Gastroesophageal sphincter (tissue), 4 donors: ENCODE measurements at places on chromosomes 3 and 15. TPM values are rescaled to one million over a fixed set of nuclear protein-coding genes. Genes with fewer than 3 reads are reported as not detected.

GRCh38 chr15:23561914-23562313, 3.6 kb upstream of the MKRN3 start:
- no peak for ATAC-seq

GRCh38 chr3:4754180-4755086, 224.8 kb upstream of the BHLHE40 start:
- no peak for ATAC-seq

DNA sequence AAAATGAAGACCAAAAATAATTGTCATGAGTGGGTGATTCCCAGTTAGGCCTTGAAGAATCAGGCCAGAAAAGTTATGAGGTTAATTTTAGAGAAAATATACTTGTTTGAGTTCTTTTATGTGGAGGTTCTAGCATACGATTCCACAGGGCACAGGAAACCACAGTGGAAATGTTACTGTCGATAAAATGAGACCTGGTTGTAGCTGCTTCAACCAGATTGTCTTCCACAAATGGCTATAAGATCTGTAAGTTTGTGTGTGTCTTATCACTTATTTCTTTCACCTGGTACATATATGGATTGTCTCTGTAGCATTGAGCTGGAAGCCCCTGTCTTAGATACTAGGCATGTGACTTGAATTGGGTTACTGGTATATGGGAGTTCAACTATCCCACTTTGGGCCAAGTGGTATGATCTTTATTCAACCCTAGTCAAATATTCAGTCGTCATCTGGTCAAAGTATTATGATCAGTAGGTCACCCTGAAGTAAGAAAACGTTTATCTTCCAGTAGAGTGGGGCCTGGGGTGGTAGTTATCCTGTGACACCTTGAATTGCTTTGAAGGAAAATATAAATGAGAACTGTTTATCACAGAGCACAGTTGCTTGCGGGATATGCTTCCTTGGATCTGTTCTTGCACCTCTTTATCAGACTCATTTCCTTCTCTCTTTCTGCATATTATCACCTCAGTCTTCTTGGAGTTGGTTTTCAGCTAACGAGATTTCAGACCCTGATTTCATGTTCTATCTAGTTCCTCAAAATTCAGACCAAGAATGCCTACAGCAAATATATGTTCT, 21.5 kb upstream of the ZNF609 start:
- ATAC-seq: no peak

Gene CCDC39
- total RNA-seq: not detected

GRCh38 chr15:85905751-85906450, 111.2 kb upstream of the KLHL25 start:
- no peak for ATAC-seq

Gene GAP43
- 2.1 TPM for total RNA-seq

Gene MORC1
- not detected for total RNA-seq

DNA sequence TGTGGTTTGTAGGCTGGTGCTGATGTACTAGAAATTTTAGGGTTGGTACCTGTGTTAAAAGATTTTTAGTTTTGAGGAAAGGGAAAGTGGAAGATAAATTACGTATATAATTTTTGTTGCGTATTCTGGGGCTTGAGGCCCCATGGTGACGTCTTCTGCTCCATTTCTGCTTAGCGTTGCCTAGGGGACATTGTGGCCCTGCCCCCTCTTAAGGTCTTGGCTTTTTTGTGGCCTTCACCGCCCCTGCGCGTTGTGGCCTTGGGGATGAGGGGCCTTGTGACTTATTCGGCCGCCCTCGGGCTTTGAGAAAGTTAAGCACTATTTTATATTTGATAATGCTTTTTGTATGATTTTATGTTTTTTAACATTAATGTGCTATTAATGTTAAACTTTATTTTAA, 182.0 kb downstream of the KLF13 start:
- ATAC-seq: no peak

Gene ROPN1B
- total RNA-seq: not detected

GRCh38 chr3:19147905-19148767, at the start of gene KCNH8:
TSS of gene KCNH8 (plus strand) at chr3:19148510. CDS start at chr3:19148720, 210 bp downstream.
- no peak for ATAC-seq

DNA sequence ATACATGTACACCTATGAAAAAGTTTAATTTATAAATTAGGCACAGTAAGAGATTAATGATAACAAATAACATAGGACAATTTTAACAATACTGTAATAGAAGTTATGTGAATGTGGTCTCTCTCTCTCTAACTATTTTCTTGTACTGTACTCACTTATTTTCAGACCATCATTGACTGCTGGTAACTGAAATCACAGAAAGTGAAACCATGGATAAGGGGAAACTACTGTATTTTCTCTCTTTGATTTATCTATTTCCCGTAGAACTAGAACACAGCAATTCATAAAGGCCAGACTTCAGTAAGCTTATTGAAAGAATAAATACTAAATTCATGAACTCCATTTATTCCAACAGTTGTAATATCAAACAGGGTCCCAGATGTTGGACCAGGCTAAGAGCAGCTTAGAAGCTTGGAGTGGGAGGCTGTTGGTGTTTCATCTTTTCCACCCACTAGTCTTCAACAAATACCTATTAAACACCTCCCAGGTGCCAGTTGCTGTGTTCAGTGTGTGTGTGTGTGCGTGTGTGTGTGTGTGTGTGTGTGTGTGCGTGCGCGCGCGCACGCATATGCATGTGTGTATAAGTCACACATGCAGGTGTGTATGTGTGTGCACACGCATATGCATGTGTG, 235.4 kb downstream of the FOXP1 start:
- ATAC-seq: no peak

Gene SLC12A1
- not detected for total RNA-seq

Gene CHRNA3
- 1.1 TPM for total RNA-seq

DNA sequence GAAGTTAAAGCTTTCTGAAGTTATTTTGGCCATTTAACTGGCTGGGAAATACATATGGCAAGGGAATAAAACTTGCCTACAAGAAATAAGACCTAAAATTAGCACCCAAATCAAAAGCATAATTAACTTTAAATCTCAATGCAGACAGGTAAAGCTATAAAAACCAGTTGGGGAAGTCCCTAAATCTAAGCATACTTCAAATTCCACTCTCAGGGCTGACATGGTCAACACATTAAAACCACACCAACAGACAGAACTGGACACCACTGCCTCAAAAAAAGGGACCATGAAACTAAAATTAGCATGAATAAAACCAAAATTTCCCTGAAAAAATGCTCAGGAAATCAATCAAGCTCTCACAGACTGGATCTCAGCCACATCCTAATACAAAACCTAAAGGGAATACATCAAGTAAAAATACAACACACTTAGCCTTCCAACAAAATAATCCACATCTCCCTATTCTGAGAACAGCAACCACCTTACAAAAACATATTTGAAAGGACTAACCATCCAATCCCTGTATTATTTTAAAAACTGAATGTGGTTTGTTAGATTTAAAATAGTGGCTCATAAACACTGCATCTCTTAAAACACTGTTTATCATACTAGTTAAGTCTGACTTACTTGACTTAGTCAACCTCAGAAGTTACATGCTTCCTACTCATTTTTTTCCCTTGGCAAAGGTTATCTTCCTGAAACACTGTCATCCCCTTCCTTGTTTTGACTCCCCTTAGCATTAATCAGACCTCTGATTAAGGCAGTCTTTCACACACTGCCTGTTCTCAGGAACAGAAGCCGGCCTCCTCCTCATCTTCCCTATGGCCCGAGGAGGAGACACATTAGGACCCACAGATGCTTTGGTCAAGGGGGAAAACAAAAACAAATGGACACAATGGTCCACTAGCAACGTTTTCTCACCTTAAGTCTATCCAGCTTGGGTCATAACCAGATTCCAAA, 8.3 kb downstream of the TRA2B start:
- ATAC-seq: no peak

DNA sequence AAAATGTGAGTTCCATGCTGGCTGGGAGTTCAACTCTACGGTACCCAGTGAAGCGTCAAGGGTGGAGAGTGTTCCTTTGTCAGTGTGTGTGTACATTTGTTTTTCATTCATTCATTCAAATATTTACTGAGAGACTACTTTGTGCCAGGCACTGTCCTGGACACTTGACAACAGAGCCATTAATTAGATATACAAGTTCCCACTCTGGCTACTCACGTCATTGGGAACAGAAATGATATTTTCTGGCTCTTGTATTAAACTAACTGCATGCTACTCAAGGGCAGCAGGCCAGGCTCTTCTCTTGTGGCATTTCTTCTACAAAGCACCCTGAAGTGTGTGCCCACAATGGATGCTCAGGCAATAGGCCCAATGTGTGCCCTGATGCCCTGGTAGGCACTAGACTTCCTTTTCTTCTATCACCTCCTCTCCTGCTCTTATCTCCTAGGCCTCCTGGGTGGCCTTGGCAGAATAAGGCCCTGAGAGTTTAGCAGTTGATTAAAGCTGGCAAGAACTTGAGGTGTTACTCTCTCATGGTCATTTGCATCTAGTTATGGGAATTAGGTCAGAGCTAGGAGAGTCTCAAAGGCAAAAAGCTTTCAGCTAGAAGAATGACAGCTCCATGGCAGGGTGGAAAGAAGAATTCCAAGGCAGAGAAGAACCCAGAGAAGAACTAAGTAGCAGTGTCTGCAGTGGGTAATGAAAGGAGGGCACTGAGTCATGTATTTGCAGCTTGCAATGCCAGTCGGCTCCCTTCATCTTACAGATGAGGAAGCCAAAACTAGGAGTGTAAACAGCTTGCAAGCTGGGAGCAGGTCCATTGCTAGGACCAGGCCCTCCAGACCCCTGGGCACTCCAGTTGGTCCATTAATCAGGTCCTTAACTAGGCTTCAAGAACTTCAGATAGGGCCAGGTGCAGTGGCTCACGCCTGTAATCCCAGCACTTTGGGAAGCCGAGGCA, 14.0 kb upstream of the SMAD3 start:
- ATAC-seq: no peak

DNA sequence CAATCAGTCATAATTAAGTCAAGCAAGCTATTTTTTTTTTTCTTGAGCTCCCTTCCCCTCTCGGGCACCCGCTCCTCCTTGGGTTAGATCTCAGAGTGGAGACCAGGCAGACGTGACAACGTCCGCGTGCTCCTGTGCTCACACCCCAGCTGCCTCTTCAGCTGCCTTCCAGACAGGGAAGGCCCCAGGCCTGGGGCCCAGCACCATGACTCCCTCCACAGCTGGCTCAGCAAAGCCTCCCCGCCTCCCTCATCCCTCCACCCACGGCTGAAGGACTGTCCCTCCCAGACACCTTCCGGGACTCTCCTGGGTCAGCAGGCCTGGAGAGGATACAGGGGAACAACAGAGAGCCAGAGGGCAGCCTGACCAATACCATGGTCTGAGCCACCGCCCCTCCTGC, 87.9 kb upstream of the LINGO1 start:
- ATAC-seq: no peak

DNA sequence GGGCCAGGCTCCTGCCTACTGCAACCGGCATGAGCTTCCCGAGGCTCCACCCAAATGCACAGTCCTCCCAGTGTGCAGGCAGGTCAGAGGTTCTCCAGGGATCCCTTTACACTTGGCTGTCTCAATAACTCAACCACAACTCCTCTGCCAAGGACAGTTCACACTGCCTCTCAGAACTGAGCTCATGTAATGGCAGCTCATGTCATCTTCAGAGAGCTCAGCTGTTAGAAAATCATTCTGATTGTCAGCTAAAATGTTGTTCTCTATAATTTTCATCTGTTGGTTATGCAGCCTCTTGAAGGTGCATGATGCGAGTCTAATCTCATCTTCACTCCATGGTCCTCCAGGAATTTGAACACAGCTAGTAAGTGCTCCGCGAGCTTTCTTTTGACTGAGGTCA, 76.7 kb downstream of the SST start:
- ATAC-seq: no peak

DNA sequence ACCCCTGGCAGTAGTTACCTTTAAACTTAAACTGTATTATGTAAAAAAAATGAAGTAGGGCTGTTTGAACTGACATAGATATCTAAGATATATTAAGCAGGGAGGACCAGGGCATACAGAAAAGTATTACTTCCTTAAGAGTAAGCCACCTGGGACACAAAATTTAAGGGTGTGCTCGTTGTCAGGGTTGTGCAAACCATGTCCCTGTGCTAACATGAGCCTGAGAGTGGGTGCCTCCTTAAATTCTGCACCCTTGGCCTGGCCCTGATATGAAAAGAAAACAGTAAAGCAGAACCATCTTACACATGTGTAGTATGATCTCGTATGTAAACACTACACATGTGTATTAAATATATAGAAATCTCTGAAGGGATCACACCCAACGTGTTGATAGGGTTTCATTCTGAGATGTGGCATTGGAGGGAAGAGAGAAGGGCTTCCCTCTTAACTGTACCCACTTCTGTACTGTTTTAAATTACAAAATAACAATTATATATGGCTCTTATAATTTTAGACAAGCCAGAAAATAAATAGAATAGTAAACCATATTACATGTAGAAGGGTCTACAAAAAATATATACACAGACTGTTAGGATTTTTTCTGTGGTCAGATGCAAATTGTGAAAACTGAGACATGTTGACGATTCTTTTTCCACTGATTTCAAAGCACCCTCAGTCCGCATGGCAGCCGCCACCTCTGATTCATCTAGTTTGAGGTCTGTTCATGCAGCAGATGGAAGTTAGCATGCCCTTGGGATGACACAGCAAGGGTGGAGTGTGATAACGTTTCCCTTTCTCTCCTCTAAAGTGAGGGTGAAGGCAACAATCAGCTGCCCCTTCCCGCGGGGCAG, 400.8 kb upstream of the PROK2 start:
- ATAC-seq: peak; percentile 43
